ENCODE measurements at places on chromosomes 7 and 10. TPM values are rescaled to one million over a fixed set of nuclear protein-coding genes. Genes with fewer than 3 reads are reported as not detected.

Gene GIGYF1
- 54.7 TPM for total RNA-seq

- DNase-seq, result peak; percentile 7
These were observed 121.5 kb downstream of the SRPK2 start for GRCh38 chr7:105267244-105267643.

Gene SPDYE16
- 0.42 TPM for total RNA-seq

Gene CTTNBP2
- total RNA-seq, result not detected

- no peak for DNase-seq
These were observed 136.4 kb upstream of the MDFIC start for GRCh38 chr7:114785496-114785895.

DNA sequence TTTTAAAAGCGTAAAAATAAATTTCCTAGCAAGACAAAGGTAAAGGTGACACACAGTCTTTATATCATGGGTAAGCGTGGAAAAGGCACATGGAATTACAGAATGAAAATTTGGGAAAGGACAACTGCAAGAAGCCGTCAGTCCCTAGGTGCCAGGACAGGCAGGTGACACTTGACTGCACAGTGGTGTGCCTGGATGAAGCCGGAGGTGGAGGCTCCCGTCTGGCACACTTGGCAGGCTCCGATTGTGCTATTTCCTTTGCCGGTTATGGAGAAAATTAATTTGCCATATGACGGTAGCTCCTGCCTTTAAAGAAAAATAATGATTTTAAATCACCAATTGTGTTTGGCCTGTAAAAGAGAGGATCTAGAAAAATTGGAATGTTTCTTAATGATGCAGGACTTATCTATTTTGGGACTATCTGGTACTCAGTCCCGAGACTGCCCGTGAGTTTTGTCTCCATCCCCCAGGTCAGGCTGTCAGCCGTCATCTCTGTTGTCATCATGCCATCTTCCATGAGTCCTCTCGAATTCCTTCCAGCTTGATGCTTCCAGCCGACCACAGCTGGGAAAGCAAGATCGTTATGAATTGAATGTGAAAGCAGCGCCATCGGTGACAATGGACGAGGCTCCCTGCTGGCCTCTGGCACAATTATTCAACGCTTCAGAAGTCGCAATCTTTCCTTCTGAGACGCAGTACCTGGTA is 56.2 kb upstream of the MGMT start:
- DNase-seq, result no peak

Gene POP7
- 83.3 TPM for total RNA-seq

Gene KDM7A
- total RNA-seq, result 8.5 TPM

- DNase-seq, result no peak
These were observed 486.1 kb upstream of the IGFBP3 start for GRCh38 chr7:46407125-46407524.

DNA sequence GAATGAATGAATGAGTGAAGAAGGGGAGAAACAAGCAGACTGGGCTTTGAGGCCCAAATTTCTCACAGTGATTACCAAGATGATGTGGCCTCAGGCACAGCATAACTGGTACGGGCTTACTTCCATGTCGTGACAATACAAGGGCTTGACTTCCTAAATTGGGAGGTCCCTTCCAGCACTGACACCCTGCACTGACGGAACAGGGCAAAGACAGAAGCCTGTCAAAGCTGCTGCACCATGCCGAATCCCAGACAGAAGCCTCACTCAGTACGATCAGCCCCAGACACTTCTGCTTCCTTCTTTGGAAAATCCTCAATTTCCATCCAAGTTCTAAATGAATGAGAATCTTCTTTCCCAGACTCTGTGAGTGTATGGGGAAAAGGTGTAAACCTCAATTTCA is 51.9 kb downstream of the GNA12 start:
- no peak for DNase-seq

Data from CD8-positive, alpha-beta memory T cell (primary cell).